ENCODE measurements at places on chromosomes 3 and 15.

- no peak for DNase-seq
These were observed 90.2 kb upstream of the KLF13 start for GRCh38 chr15:31236184-31237042.

GRCh38 chr3:192336286-192336685, 391.1 kb downstream of the FGF12 start:
- DNase-seq, result no peak

GRCh38 chr3:81868597-81868996, 107.2 kb upstream of the GBE1 start:
- DNase-seq, result no peak

DNA sequence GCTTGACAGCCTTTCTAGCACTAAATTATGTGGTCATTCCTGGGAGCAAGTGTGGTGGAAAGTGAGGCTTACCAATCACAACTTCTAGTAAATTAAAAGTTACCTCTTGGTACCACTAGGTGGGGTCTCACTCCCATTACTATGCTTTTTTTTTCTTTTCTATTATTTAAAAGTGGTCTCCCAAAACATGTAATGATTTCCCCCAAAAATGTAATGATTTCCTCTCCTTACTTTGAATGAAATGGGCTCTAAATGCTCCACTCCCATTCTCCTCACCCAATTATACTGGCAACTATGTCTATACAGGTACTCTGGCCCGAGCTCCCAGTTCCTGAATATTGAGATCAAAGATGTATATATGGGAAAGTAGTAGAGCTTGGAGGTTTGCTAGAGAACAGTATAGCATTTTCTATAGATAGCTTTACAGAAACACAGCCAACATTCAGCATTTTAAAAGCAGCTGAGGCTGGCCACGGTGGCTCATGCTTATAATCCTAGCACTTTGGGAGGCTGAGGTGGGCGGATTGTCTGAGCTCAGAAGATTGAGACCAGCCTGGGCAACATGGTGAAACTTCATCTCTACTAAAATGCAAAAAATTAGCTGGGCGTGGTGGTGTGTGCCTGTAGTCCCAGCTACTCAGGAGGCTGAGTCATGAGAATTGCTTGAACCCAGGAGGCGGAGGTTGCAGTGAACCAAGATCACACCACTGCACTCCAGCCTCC, 70.9 kb downstream of the DCUN1D1 start:
- DNase-seq, result no peak

GRCh38 chr3:133937061-133937686, 41.5 kb upstream of the RAB6B start:
- no peak for DNase-seq

DNA sequence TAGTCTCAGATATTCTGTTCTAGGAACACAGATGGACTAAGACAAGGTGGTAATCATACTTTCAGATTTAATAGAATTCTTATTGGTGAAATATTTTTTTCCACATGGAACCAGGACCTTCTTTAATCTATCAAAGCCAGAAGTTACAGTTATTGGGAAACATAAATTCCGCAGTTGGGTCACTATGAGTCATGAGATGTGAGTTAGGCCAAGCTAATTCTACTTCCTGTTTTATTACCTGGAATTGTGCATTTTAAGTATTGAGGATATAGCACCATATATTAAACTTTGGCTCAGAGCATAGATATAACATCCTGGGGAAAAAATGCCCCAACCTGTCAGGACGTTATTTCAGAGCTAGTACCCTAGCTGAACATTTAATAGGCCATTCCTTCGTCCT, 96.4 kb upstream of the P3H2 start:
- no peak for DNase-seq

- DNase-seq, result no peak
These were observed 95.8 kb downstream of the ARNT2 start for GRCh38 chr15:80500021-80500420.

DNA sequence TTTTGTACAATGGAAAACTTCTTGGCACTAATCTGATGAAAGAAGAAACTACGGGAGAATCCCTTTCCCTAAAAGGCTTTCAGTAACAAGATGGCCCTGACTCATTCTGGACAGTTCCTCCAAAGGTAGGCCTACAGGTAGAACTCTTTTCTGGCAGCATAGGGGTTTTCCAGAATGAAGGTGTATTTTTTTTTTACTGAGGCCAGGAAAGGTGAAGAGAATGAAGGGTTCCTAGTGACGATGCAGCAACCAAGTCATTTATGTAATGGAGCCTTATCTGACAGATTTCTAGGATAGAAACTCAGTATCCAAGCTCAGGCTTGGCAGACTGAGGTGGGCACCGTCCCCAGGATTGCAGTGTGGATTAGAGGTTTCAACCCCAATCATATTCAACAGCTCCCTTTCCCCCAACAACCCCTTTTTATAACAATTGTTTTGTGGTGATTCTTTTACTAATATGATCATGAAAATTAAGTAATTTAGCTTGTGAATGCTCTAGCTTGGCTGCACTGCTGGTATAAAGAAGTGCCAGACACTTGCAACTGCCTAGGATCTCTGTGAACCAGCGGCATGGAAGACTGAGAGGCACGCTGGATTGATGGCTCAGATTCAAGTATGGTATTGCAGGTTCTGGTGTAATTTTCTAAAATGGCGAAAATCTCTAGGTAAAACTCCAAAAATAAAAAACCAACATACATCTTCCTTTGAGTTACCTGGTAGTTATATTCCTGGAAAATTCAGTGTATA, 8.7 kb upstream of the TRIM69 start:
- no peak for DNase-seq

DNA sequence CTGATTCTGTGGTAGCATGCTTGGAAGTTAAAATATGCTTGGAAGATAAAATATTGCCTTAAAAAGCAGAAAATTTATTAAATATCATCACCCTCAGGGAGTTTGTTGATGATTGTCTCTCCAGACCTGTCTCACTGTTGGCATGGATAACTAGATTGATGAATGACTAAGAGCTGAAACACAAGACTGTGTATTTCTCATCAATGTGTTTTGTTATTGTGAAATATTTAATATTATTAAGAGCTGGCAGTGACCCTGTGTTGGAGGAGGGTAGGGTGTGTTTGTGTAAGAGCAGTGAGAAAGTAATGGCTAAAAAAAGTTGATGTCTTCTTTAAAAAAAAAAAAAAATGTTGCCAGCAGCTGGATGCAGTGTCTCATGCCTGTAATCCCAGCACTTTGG, 82.2 kb downstream of the ITPR1 start:
- DNase-seq, result no peak

- DNase-seq, result no peak
These were observed 333.5 kb downstream of the FOXP1 start for GRCh38 chr3:71250026-71250425.

DNA sequence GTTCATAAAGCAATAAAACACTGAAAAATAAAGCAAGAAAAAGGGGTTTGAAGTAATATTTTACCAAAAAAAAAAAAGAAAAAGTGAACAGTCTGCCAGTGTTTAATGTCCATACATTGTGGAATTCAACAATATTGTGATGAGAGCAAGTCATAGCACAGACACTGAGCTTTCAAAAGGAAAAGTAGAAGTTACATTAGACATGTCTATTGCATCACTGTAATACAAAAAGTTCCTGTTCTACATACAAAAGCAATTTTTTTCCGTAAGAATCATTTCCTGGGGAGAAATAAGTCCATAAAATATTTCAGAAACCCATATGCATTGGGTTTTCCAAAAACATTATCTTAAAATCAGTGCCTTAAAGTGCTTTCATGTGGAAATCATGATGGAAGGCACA, 11.8 kb upstream of the HDC start:
- no peak for DNase-seq

- no peak for DNase-seq
These were observed 85.3 kb downstream of the VGLL4 start for GRCh38 chr3:11558411-11558903.

DNA sequence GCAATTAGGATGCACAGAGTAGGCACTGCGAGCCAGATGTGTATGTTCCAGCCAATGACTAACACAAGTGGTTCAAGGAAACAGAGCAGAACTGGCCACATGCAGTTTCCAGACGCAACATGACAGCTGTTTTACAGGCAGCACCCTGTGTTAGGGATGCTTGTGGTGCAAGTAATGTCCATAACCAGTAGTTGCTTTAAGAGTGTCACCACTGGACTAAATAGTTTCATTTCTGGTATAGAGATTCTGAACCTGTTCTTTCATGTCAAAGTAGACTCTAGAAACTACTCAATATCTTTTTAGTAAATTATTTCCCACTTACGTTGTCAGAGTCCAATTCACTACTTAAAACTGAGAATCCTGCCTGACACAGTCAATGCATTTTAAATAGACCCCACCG, 14.5 kb upstream of the LPP start:
- no peak for DNase-seq

GRCh38 chr3:102390171-102390864, 44.5 kb upstream of the ZPLD1 start:
- DNase-seq, result no peak

GRCh38 chr15:77002954-77003912, 8.3 kb downstream of the PSTPIP1 start:
- DNase-seq, result peak; percentile 75

- DNase-seq, result no peak
These were observed 638 bp downstream of the BLOC1S6 start for GRCh38 chr15:45587863-45588170.

DNA sequence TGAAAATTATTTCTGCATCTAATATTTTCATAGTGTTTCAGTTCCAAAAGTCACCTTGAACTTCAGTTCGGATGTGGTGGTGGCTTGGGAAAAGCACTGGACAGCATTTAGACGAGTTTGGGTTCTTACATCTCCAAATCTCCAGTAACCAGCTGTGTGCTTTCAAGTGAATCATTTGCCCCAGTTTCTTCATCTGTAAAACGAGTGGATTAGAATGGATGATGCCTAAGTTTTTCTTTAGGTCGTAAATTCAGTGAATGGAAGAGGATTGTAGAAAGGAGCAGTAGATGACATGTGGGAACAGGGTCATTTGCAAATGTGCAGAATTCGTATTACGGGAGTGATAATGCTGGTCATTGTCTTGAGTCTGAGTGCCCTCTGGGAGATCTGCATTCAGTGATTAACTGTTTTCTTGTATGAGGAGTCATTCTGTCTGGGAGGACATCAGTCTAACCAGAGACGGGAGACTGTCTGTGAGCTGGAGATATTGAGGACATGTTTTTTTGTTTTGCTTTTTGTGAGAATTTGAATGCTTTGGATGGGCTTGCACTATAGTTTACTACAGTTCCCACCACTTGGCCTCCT, 641.6 kb upstream of the TBL1XR1 start:
- DNase-seq, result no peak

DNA sequence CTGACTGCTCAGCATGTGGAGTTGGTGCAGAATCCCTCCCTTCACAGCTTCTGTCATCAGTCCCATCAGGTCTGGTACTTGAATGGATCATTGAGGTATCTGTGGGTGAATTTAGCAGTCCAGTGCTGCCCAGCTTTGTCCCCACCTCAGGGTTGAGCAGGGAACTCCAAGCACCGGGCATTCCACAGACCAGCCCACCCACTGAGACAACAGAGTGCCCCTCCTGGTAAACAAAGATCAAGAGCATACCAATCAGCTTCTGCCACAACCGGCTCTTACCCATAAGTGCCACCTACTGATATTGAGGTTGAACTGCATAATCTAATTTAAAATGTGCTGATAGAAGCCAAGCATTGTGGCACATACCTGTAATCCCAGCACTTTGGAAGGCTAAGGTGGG, 57.1 kb upstream of the FXR1 start:
- no peak for DNase-seq

DNA sequence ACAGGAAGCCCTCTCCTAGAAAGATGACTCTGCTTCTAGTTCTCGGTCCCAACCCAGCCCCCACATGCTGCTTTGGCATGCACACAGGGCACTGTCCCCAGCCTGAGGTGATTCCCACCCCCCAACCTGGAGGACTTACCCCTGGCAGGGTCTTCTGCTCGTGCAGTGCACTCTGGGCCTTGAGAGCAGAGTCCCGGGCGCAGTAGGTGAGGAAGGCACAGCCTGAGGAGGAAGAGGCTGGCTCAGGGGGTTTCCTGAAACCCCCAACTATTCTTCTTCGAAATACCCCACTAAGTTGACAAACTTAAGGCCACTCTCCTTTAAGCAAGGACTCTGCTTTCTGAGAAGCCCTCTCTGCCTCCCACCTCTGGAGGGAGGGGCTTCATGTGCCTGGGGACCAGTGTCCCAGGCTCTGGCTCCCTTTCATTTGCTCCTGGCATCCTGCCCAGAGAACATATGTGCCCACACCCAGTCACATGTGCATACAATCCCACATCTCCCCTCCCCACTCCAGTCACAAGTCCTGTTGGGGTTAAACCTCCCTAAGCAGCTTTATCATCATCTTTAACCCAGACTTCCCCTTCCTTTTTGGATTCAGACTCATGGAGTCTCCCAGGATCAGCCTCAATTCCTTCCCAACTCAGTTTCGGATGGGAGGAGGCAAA, 4.1 kb downstream of the CELF6 start:
- DNase-seq, result no peak

- no peak for DNase-seq
These were observed 38.0 kb downstream of the SMAD3 start for GRCh38 chr15:67103432-67103831.

DNA sequence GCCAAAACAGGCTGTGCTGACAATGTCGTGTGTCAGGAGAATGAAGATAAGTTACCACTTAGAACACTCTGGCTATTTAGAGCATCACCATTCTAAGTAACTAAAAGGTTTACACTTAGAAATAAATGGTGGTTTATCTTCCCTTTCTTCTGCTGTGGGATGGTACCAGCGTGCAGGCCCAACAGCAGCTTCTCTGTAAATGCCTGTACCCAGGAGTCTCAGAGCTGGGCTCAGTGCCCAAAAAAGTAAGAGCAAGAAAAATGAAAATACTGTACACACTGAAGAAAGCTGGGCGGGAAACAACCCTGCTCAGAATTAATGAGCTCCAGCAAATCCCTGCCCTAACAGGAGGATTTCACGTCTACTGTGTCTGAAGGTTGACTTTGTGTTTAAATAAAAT, 206.5 kb downstream of the MFSD1 start:
- DNase-seq, result no peak

DNA sequence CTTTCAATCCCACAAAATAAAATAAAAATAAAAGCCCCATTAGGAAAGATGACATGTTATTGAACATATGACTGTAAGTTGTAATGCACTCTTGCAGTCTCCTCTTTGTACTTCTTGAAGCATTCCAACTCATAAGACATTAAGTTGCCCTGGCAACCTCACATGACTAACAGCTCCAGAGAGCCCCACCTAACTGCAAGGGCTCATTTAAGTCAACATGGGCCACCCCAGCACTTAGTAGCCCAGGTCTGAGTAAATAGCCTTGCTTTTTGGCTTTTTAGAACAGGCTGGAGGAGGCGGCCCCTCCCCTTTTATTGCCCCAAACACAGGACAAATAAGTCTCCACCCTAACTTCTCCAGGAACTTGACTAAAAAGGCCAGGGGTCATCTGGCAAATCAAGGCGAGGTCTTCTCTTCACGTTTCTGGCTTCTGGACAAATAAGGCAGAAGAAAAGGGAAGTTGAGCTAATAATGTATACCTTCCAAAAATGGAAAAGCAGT, 135.1 kb downstream of the TMCO5A start:
- no peak for DNase-seq

DNA sequence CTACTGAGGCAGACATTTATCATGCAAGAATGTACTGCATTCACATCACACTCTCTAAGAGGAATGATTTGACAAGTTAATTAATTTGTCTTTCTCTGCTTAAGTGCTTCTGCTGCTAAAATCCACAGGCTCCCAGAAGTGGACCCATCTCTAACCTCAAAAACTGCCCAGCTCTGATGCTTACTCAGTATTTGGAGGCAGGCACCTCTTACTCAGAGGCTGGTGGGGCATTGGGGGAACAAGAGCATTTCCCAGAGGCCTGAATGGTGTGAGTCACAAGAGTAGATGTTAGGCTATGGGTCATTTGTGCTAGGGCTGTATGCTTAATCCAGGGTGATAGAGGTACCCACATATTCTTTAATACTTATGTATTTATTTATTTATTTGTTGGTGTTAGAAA, 34.4 kb upstream of the HCN4 start:
- DNase-seq, result no peak

GRCh38 chr3:130569461-130570365, 52.7 kb downstream of the COL6A6 start:
- no peak for DNase-seq
